ENCODE measurements at places on chromosomes 1 and 21.

DNA sequence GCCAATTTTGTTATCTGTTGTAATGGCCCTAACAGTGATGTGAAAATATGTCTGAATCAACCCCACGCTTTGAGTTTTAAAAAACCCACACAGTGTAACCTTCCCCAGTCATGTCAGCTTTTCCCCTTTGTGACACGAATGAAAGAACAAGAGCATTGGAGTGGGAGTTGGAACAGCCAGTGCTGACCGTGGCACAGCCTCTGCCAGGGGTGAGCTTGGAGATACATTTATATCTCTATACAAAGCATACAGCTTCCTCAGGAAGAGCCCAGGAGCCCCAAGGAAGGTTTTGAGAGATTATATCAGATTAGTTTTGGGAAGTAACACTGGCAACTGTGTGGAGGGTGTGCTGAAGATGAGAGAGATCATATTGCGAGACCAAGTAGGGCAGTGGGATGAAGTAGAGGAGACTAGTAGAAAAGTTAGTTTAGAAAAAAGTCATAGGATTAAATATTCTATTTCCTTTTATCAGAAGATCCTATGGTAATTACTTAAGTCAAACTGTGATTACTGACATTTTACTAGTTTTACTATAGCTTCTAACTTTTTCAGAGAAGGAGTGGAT is 15.9 kb downstream of the LRRC8B start:
- DNase-seq, result no peak

- no peak for DNase-seq
Observed at GRCh38 chr1:61285371-61285885, 203.1 kb downstream of the NFIA start.

- DNase-seq, result no peak
Observed at GRCh38 chr1:61389926-61390845, 307.8 kb downstream of the NFIA start.

- no peak for DNase-seq
Observed at GRCh38 chr1:181779343-181779742, 282.2 kb downstream of the ZNF648 start.

DNA sequence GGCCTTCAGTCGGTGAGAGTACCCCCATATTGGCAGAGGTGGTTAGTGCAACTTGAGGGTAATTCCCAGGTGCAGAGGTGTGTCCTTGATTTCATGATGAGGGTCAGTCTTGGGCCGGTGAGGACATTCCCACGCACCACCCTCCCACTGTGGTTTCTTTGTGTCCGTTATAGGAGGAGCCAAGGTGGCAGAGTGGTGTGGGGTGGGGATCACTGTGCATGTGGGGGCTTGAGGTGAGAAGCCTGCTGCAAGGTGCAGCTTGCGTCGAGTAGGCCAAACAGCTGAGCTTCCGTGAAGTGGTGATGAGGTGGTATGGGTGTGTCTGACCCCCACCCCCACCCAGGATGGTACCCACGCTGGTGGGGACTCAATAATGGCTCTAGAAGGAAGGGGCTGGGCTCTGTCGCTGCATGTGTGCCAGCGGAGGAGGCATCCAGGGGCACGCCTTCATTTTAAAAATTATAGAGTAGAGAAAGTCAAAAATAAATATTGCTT is 6.2 kb downstream of the PTPRF start:
- DNase-seq, result no peak

DNA sequence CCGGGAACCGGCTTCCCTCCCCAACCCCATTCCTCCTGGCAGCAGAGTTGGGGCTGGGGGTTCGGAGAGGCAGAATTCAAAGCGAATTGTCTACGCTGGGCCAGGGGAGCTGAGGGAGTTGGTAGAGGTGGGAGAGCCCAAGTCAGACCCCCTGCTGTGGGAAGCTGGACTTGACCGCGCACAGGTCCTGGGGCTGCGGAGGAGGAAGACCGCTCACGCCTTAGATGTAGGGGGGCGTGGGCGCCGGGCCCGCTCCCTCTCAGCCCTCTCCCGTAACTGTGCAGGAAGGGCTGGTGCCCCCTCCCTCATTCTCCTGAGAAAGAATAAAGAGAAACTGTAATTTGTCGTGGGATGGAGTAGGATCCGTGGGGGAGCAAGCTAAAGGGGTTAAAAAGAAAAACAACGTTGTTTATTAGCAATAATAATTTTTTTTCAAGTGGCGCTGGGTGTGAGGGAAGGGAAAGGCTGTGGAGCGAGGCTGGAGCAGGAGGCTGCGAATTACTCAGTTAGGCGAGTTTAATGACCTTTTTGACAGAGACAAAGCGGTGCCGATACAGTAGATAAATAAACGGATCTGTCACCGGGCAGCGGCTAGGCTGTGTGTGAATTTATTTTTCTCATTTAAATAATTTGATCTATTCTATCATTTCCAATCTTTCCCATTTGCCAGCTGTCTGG is 838 bp upstream of the GRIK3 start:
- DNase-seq, result no peak

GRCh38 chr1:97824200-97824599 is 96.6 kb downstream of the DPYD start:
- no peak for DNase-seq

DNA sequence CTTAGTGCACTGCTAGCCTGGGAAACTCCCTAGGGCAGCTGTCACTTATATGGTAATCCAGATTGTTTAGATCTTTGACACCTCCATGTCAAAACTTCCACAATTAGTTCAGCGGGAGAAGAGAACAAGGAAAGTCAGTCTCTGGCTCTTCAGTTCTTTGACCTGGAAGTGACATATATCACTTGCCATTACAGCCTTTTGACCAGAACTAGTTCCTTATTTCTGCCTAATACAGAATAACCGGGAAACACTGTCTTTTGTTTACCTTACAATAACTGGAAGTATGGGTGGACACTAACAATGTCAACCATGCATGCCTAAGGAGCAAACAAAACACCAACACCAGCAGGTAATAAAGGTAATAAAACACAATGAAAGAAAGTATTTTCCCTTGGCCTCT is 68.3 kb downstream of the C4BPA start:
- no peak for DNase-seq

DNA sequence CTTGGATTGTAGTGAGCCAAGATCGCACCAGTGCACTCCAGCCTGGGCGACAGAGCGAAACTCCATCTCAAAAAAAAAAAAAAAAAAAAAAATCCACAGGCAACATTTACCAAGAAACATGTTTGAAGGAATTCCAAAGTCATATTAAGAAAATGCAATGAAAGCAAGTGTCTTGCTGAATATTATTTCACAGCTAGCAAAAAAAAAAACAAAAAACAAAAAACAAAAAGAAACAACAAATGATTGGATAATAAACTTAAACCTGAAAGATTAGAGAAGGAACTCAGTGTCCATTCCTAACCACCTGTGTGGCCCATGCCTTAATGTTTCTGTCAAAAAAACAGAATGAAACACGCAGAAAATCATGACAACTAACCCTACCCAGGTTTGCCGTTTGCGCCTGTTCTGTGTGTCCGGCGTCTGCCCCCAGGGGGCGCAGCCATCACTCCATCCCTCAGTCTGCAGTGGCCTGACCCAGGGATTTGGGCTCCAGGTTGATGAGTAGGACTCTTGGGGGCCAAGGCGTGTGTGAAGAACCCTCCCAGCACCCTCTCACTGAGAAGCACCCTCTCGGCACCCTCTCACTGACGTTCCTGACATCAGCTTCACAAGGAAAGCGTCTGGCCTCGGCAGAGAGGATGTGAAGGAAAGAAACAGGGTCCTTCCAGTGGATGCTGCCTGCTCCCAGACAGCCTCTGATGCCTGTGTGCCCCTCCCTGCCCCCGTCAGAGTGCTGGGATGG is 19.2 kb upstream of the PTTG1IP start:
- DNase-seq, result peak; percentile 72

GRCh38 chr21:33025106-33025488 is 638 bp upstream of the OLIG2 start:
- DNase-seq, result no peak

GRCh38 chr1:207002724-207003146 is 29.8 kb downstream of the C1orf116 start:
- no peak for DNase-seq

DNA sequence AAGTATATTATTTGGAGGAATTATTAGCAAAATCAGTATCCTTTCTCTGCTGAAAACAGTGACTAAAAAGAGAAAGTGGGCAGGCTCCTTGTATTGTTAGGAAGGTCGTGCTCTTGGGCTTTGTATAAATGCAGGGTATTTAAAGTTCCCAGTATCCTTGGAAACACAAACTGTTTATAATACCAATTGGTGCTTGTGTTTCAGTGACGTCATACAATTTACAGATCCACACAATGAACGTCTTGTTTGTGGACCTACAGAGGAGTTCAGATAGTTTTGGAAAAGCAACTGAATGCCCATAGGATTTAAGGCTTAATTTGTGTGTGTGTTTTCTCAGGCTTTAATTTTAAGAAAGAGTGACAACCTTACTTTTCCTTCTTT is 168.2 kb downstream of the RASAL2 start:
- DNase-seq, result no peak

DNA sequence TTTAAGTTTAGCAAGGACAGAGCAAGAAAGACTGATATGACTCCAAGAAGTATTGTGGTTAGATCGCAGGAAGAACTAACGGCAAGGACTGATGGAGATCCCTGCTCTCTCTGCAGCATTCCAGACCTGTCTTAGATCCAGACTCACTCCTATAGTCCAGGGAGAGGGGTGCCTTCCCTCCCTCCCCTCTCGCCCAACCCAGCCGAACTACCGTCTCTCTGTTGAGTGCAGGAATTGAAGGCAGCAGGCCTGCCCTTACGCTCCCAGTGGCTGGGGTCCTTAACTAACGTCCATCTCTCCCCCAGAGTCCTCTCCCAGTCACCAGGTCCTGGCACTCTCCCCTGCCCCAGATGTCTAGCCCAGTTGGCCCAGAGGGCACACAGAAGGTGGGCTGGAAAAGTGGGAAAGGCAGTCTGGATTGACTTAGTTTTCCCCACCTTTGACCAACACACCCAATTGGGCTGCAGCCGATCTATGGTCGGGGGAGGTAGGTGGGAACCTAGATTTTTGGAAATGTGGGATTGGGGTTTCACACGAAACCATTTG is 1.1 kb downstream of the CRABP2 start:
- no peak for DNase-seq
